ENCODE measurements at places on chromosomes 3 and 15.

DNA sequence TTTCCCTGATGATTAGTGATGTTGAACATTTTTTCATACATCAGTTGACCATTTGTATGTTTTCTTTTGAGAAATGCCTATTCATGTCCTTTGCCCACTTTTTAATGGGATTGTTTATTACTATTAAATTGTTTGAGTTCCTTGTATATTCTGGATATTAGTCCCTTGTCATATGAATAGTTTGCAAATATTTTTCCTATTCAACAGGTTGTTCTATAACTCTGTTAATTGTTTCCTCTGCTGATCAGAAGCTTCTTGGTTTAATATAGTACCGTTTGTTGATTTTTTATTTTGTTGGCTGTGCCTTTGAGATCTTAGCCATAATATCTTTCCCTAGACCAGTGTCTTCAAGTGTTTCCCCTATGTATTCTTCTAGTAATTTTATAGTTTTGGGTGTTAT lies 189.0 kb upstream of the RARB start:
- DNase-seq = no peak

DNA sequence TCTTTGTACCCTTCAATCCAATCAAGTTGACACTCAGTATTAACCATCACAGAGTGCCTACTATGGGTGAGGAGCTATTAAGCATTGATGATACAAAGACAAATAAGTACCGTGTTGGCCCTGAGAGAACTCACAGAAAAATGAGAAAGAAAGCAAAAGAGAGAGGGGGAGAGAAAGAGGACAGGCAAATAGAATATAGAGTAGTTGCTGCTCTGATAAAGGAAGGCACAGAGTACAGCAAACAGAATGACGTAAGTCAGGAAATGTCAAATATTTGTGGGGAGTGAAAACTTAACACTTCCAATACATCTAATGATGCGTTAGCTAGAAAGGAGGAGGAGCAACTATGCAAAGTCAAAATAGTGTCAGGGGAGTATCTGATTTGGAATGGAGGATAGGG lies 320.6 kb upstream of the KCNH8 start:
- DNase-seq = no peak

- no peak for DNase-seq
Measured at GRCh38 chr15:52786436-52787122, 3.6 kb downstream of the ONECUT1 start.

GRCh38 chr3:37170060-37170459 lies 4.3 kb downstream of the LRRFIP2 start:
- DNase-seq = no peak

- no peak for DNase-seq
Measured at GRCh38 chr3:153247331-153248330, 85.6 kb downstream of the RAP2B start.

Data from hematopoietic multipotent progenitor cell treated with erythropoietin and hydrocortisone succinate and interleukin-3 and kit ligand, for 8 days (in vitro differentiated cells).